ENCODE measurements at places on chromosomes 6 and 20.

GRCh38 chr6:125267806-125268523 lies 33.8 kb downstream of the HDDC2 start:
- DNase-seq: no peak

GRCh38 chr20:38805502-38805957 lies at the start of gene PPP1R16B:
PPP1R16B (plus strand) TSS chr20:38805697; CDS start chr20:38835926, 30,229 bp downstream.
- DNase-seq: no peak

- DNase-seq: no peak
Observed at GRCh38 chr6:143516690-143517446, 5.3 kb upstream of the FUCA2 start.

GRCh38 chr6:34589140-34589539 lies 33.0 kb upstream of the SPDEF start:
- DNase-seq: no peak

- no peak for DNase-seq
Observed at GRCh38 chr20:50101887-50102286, 11.1 kb downstream of the UBE2V1 start.

- no peak for DNase-seq
Observed at GRCh38 chr6:156801712-156802111, 24.5 kb downstream of the ARID1B start.

DNA sequence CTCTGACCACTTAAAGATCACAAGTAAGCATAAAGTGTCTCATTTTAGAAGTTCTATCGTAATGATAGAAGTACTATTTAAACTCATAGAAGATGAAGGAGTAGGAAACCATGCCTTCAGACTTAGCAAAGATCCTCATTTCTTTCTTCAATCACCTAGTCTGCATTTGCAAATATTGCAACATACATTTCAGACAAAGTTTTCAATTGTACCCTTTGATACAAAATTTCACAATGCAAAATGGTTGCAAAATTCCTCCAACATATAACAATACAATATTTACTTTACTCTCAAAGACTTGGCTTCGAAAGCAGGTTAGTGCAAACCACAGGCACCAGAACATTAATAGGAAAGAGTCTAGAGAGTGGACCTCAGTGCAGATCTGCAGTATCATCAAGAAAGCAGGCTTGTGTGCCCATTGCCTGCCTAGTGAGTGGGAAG lies 16.1 kb upstream of the ROS1 start:
- DNase-seq: no peak

- DNase-seq: no peak
Observed at GRCh38 chr6:34391473-34391785, 1.0 kb downstream of the NUDT3 start.

Measured in iPS DF 6.9 (cell line).